Ovary (tissue), 10 donors: ENCODE measurements at places on chromosomes 6 and 20.

DNA sequence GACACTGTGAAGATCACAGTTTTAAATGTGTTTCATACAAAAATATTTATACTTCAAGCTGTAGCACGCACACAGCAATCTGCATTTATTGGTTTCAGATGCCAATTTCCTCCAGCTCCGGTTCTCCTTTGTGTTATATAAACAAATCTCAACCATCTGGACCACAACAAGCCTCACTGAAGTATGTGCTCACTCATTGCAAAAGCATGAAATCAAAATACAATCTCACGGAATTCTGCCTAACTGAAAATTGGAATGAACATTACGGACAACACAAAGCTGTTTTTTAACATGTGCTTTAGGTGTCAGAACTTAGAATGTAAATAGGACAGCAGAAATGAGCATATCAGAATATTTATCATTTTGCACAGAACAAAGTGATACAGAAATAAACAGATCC, 38.0 kb downstream of the RCAN2 start:
- DNase-seq = no peak

DNA sequence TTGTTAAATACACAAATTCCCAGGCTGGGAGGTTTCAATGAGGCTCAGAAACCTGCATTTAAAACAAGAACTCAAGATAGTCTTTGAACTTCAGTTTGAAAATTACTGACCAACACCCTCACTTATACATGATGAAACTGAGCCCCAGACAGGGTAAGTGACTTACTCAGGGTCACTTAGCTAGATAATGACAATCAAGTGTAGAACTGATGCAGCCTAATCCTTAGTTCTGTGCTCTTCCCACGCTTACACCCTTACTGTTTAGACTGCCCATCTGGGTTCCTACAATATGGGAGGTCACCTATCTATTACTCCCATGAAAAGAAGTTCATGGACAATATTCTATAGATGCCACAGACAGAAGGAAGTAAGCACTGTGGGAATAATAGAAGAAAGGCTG, 24.5 kb upstream of the FAM135A start:
- DNase-seq = no peak

DNA sequence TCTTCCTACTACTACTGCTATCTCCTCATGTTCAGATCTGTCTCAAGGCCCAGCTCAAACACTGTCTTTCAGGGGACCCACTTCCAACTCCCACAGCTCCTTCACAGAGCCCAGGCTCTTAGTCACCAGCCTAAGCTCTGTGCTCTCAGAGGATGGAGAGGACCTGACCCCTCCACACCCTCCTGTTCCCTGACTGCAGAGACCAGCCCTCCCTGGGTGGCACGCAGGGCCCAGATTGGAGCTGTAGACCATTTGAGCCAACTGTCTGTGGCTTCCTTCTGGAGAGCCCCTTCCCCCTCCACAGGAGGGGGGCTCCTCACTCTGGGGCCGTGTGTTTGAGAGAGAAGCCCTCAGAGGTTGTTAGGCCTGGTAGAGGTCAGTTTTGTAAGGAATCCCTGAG, 9.8 kb downstream of the SNPH start:
- DNase-seq = no peak

DNA sequence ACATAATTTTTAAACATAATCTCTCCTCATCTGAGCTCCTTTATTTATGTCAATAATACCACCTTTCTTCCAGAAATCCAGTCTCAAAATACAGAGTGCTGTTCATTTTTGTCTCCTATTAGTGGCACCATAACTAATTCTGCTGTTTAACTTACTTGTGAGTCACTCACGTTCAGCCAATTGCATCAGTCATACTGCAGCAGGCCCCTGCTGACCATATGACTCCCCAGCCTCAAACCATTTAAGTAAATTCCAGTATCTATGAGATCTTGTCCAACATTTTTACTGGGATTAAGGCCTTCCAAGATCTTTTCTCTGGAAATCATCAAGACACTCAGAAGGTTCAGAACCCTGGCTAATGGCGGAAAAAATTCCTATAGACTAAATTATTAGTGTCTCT, 982.2 kb upstream of the MAP3K7 start:
- no peak for DNase-seq

DNA sequence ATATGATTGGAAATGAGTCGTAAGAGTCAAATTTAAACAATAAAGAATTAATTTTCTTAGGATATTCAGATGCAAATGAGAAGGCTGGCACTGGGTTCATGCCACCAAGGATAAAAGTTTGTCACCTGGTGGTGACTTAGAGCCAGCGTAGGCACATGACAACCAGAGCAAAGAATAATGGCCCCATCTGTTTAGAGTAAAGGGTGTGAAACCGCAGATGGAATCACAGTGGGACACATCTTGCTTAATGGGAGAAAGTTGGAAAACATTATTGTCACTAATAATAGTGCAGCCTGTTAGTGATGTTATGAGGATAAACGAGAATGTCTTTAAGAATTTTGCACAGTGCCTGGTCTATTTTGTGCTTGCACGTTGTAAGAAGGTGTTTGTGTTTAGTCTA, 727.8 kb downstream of the QKI start:
- no peak for DNase-seq
